ENCODE measurements at places on chromosomes 1 and 21.
A peak's percentile ranks its signal among the peaks of the same experiment; 100 is the strongest.

GRCh38 chr1:172466795-172467407 is 23.0 kb upstream of the PIGC start:
- no peak for DNase-seq

DNA sequence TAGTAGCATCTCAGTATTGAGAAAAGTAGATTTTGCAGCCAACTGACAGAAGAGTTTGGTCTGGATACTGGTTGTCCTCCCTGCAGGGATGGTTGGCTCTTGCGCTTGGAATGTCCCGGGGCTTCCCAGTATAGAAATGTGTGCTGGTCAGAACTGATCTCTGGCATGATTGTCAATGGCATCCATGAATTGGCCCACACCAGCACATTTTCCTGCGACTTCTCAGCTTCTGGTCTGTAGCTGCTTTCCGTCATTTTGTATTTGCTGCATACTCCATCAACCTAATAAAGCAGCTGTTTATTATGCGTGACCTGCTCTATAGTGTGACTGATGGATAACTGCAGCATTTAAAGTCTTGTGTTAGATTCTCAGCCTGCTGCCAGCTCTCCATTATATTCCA is 203.7 kb downstream of the S1PR1 start:
- no peak for DNase-seq

DNA sequence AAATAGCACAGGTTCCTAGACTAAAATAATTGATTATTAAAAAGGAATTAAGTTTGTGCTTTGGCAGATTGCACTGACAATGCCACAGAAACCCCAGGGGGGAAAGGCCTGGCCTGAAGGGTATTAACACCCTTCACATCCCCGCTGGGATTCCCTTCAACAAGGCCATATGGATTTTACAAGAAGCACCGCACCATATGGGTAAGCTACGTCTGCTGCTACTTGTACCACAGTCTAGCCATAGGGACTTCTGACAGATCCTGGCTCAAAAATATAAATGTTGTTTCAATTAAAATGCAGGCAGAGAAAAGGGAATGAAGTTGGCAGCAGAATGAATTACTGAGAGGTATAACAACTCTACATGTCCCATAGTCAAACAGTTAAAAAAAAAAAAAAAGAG is 101.0 kb downstream of the DENND1B start:
- no peak for DNase-seq

- DNase-seq = no peak
Observed at GRCh38 chr1:246591047-246591446, 24.8 kb downstream of the CNST start.

GRCh38 chr21:38342739-38343138 is 85.9 kb downstream of the KCNJ15 start:
- DNase-seq = no peak

DNA sequence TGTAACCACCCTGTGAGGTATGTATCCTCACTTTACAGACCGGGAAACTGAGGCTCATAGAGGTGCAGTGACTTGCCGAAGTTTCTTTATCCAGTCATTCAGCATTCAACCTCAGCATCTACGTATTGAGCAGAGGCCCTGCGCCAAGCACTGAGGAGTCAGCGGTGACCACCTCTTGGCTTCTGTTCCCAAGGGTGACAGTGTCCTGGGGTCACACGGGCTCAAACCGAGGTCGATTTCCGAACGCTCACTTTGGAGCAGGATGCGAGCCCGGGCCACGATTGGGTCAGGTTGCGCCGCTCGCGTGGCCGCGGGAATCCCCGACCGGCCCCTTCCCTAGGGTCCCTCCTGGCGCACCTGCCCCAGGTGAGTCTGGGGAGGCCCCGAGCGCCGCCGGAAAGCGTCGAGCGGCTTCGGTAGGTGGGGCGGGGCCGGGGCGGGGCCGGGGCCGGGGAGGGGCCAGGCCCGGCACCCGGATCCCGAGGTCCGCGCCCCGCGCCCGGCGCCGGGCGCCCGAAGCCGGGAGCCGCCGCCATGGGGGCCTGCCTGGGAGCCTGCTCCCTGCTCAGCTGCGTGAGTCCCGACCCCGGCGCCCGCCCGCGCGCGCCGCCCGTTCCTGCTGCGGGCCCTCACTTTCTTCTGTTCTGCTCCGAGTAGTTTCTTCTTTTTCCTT is at the start of gene SERINC2:
Gene SERINC2 (plus strand): TSS at position 482 of the 673 bp plus-strand sequence. CDS start 53 bp downstream, at position 535.
- no peak for DNase-seq

- DNase-seq = peak; percentile 53
Observed at GRCh38 chr1:183633676-183634343, 1.8 kb downstream of the ARPC5 start.

DNA sequence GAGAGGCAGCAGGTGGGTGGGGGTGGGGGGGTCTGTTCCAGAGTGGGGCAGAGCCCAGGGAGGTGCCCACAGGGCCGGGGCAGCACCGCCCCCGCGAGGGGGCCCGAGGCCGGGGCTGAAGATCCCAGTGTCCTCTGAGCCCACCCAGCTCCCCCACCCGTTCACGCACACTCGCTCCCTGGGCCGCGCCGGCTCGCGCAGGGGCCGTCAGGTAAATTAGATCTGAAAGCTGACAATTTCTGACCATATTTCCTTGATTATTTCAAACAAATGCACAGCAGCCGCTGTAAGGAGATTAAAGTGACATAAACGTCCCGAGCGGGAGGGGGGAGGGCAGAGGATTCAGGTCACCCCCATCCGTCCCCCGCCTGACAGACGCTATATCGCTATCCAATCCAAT is 118.0 kb downstream of the CASZ1 start:
- no peak for DNase-seq

- no peak for DNase-seq
Observed at GRCh38 chr1:181949500-181949899, 112.0 kb downstream of the ZNF648 start.

GRCh38 chr1:119075614-119076013 is 64.8 kb downstream of the WARS2 start:
- no peak for DNase-seq

DNA sequence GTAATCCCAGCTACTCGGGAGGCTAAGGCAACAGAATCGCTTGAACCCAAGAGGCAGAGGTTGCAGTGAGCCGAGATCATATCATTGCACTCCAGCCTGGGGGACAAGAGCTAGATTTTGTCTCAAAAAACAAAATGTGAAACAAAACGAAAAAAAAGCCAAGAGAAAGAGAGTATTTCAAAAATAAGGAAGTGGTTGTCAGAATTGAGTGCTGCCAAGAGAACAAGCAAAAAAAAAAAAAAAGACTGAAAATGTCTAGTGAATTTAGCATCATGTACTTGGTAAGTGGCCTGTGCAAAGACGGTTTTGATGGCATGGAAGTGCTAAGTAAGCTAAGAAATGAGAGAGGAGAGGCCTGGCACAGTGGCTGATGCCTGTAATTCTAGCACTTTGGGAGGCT is 14.3 kb downstream of the KPNA6 start:
- DNase-seq = no peak

DNA sequence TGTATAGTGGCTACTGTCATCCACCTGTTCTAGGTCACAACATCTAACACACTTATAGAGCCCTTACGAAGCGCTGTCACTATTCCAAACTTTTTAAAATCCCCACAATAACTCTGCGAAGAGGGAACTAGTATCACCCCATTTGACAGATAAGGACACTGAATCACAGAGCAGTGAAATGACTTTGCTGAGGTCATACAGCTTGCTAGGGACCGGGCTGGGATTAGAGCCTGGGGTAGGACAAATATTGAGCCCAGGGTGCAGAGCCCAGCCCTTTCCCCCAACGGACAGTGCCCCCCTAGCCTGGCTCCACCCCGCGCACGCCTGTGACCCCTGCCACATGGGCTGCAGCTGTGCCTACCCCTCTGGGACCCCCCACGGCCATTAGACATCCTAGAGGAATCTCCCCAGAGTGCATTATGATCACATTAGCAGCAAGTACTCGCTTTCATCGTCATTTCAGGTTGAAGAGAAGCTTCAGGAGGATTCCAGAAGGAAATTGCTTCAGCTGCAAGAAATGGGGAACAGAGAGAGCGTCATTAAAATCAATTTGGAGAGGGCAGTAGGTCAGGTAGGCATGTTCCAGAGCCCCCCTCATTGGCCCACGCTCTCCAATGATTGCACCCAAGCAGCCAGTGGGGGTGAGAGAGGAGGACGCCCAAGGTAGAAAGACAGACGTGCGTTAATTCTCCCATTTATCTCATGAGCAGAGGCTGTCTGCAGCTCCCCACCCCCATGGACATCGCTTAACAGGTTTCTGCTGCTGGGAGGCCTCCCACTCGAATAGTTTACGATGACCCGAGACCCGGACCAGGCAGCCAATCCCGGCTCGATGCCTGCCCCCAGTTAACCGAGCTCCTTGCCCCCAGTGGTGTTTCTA is 77.2 kb downstream of the FHAD1 start:
- DNase-seq = no peak

- DNase-seq = no peak
Observed at GRCh38 chr21:28387220-28387619, 605.5 kb downstream of the LTN1 start.

GRCh38 chr1:1435106-1435903 is at the start of gene VWA1:
TSS of gene VWA1 (plus strand) at chr1:1435690. CDS start at chr1:1435749, 59 bp downstream.
- peak; percentile 47 for DNase-seq

- DNase-seq = no peak
Observed at GRCh38 chr1:220741349-220741748, 6.8 kb upstream of the MTARC2 start.

Data from SJSA1 (cell line).